Stimulated activated CD4-positive, alpha-beta T cell treated with anti-CD3 and anti-CD28 coated beads, Interleukin-15, amount 100 ng/mL, for 1 hour (primary cell): ENCODE measurements at places on chromosomes 4 and X.

- DNase-seq = no peak
These were observed 905.1 kb upstream of the SLIT2 start for GRCh38 chr4:19346636-19347035.

DNA sequence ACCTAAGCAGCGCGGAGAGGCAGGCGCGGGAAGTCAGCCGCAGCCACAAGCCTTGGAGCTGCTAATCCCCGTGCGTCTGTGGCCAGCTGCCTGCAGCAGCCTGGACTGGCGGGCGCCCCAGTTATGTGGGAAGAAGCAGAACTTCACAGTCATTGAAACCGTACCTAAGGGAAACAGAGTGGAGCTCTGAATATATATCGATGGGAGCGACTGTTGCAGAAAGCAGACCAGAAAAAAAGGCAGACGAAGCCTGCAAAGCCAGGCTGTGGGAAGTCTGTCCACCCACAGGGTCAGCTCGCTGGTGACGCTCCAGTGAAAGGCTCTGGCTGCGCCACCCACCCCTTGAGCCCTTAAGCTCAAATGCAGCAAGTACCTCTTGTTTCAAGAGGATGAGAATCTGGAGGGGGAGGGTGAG lies 24.7 kb downstream of the KCNE5 start:
- no peak for DNase-seq

DNA sequence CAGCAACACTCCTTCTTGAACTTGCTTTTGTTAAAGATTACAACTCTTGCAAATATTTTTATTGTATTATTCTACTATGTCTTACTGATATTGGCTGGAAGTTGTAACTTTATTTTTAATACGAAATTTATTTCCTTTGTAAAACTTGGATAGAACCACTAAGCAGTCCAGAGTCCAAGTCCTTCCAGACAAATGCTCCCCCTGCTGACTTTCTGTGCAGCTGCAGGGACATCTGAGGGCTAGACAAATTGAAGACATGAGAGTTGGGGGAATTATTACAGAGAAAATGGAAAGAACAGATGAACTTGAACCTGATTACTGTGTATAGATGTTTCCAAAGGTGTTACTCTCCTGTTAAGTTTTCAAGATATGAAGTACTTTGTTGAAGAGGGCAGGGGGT lies 238.8 kb downstream of the GRIA3 start:
- no peak for DNase-seq

- DNase-seq = no peak
These were observed 88.9 kb downstream of the ZNF674 start for GRCh38 chrX:46456125-46456922.

GRCh38 chrX:40173143-40174000 lies 75.6 kb upstream of the BCOR start:
- DNase-seq = no peak
